ENCODE measurements at places on chromosomes 2 and 18.

DNA sequence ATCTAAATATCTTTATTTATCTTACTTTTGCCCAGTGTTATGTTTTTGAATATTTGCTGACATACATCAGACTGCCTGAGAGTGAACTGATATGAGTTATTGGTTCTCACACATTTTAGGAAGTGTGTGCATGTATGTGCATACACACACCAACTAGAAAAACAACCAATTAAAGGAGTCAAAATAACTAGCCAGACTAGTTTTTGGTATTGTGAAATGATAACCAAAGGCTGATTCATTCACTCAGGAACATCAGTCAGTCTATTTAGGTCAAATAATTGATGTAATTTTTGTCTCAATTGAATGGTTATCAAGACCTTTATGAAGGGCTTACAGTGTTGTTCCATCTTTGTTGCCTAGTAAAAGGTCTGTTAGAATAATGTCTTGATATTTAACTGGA lies 369.3 kb upstream of the VRK2 start:
- no peak for DNase-seq

- DNase-seq, result no peak
These were observed 458 bp downstream of the HYCC2 start for GRCh38 chr2:201070948-201071478.

DNA sequence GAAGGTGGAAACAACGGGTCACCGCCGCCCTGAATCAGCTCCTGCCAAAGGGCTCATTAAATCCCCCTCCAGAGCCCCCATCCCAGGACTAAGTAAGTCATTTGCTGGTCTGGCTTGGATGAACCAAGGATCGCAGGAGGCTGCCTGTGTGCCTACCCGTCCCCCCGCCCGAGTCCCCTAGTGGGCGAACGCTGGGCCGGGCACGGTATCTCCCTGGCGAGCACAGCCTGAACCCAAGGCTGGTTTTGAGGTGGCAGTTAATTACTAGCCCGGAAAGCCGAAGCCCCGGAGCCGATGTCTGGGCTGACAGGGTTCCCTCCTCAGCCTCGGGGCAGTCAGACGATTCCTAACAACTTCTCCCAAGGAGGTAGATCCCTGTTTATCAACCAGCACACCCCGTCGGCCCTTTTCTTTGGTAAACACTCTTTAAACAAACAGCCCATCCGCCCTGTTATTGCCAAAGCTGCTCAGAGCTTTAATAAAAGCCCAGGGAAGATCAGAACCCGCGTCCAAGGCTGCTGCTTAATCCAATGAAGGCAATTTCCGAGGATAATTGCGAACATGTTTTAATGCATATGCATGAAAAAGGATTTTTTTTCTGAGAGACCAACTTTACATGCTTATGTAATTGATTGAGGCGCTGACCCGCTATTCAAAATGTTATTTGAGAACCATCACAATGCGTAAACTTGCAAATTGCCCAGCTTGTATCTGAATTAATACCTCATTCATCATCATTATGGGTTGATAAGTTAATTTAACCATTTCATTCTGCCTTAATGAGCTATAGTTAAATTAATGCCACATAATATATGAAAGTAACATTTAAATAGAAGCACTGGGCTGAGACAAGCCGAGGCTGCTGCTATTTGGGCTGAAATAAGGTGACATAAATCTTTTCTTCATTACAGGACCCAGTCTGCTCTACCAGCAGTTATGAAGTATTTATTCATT lies 10.5 kb downstream of the EVX2 start:
- DNase-seq, result no peak

GRCh38 chr2:27959496-27959895 lies 69.0 kb downstream of the BABAM2 start:
- DNase-seq, result no peak

- DNase-seq, result no peak
These were observed 82.1 kb downstream of the MAP4K4 start for GRCh38 chr2:101779656-101780055.

DNA sequence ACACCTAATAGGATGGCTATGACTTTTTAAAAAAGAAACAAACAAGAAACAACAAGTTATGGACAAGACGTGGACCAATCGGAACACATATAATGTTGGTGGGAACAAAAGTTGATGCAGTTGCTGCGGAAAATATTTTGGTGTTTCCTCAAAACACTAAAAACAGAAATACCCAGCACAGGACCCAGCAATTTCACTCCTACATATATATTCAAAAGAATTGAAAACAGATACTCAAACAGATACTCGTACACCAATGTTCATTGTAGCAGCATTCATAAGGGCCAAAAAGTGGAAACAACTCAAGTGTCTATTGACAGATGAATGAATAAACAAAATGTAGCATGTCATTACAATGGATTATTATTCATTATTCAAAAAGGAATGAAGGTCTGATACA lies 12.1 kb downstream of the CCDC141 start:
- DNase-seq, result no peak

GRCh38 chr2:62010632-62011256 lies 105.3 kb downstream of the COMMD1 start:
- no peak for DNase-seq

Data from activated CD8-positive, alpha-beta memory T cell treated with anti-CD3 and anti-CD28 coated beads, Interleukin-2, amount 50 U/mL, for 48 hours (primary cell).